Muscle of arm (tissue), 14 donors: ENCODE measurements at places on chromosomes 6 and 20. TPM values are rescaled to one million over a fixed set of nuclear protein-coding genes. Genes with fewer than 3 reads are reported as not detected.
A peak's percentile ranks its signal among the peaks of the same experiment; 100 is the strongest.

DNA sequence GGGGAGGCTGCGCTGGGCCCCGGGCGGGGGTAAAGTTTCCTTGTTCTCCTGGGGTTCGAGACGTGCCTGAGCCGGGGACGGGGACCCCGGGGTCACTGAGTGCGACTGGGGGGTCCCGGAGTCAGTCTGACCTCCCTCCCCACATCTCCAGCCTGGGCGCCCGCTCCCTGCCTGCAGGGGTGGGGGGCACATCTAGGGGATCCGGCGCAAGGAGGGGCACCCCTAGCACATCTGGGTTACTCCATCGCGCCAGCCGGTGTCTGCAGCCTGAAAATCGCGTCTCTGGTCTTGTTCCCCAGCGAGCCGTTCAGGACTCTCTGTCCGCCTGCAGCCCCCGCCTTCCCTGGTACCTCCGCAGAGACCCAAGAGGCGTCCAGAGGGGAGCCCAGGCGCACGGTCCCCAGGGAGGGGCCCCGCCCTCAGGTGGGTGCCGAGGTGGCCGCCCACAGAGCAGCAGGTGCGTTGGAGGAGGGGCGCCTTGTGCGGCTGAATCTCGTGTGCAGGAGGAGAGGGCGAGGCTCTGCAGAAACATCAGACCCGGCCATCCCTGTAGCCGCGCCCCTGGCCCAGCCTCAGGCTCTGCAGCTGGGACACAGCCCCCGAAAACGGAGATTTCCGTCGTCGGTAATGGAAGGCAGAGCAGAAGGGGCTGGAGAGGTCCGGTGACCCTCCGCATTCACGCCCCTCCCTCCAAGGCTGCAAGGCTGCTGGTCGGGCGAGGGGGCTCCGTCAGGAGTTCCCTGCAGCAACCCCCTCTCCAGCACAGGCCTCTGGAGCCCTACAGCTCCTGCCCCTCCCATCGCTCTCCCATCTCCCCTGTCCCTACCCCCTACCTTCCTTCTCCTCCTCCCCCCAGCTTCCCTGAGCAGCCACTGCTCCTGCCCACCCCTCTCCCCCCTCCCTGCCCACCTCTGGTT, 628 bp upstream of the CHRNA4 start:
- DNase-seq: no peak

GRCh38 chr6:113997116-113997515, 26.2 kb upstream of the HDAC2 start:
- no peak for DNase-seq

DNA sequence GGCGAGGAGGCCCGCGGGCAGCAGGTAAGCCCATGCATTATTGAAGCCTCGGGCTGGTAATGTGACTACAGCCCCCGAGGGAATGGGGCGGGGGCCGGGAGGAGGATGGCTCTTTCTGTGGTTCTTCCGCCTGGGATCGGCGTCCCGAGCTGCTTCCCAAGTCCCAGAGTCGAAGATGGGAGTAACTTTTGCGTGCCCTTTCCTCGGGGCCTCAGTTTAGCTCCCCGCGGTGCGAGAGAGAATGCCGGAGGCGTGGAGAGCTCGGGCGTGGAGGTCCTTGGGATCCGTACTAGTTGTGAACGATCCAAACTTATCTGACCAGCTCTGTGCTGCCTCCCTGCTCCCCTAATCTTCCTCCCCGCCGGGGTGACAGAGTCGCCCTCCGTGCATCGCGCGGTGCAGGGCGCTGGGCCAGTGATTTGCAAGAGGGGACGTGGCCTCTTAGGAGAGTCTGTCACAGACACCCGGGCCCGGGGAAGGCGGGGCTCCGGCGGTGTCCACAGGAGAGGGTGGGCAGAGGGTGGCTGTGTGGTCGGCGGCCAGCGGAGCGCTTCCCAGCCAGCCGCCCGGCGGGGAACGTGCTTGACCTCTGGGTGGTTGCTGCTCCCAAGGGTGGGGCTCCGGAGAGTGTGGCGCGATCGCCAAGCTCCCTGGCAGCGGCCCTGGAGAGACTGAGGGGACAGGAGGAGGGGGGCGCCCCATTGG, 815 bp downstream of the UTRN start:
- DNase-seq: peak; percentile 53

DNA sequence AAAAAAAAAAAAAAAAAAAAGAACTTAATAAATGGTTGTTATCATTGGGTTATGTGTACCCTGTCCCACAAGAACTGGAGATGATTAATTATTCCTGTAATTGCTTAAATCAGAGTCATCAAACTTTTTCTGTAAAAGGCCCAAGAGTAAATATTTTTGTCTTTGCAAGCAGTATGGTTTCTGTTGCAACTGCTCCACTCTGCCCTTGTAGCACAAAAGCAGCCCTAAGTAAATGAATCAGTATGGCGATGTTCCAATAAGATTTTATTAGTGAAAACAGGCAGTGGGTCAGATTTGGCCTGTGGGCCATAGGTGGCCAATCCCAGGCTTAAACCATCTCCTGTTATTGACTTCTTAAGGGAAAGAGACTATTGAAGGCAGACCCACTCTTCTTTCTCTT, 252.7 kb downstream of the TSHZ2 start:
- DNase-seq: no peak

The ZSCAN12 gene
- 4.4 TPM for polyA plus RNA-seq

The BPIFB1 gene
- not detected for polyA plus RNA-seq

GRCh38 chr6:119643876-119644275, 294.3 kb upstream of the MAN1A1 start:
- no peak for DNase-seq

- no peak for DNase-seq
Observed at GRCh38 chr6:44652547-44652946, 265.0 kb downstream of the CDC5L start.

The UTRN gene
- polyA plus RNA-seq: 67.5 TPM

The GPR63 gene
- 4.6 TPM for polyA plus RNA-seq

DNA sequence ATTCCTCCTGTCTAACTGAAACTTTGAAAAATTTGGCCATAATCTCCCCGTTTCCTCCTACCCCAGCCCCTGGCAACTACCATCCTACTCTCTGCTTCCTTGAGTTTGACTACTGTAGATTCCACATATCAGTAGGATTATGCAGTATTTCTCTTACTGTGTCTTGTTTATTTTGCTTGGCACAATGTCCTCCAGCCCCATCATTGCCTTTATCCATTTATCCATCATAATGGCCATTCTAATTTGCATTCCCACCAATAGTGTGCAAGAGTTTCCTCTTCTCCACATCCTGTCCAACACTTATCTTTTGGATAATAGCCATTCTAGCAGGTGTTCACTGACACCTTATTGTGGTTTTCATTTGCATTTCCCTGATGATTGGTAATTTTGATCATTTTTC, 202.3 kb downstream of the THBS2 start:
- no peak for DNase-seq

The BHLHE23 gene
- polyA plus RNA-seq: not detected

The TMEM170B gene
- polyA plus RNA-seq: 9.2 TPM

DNA sequence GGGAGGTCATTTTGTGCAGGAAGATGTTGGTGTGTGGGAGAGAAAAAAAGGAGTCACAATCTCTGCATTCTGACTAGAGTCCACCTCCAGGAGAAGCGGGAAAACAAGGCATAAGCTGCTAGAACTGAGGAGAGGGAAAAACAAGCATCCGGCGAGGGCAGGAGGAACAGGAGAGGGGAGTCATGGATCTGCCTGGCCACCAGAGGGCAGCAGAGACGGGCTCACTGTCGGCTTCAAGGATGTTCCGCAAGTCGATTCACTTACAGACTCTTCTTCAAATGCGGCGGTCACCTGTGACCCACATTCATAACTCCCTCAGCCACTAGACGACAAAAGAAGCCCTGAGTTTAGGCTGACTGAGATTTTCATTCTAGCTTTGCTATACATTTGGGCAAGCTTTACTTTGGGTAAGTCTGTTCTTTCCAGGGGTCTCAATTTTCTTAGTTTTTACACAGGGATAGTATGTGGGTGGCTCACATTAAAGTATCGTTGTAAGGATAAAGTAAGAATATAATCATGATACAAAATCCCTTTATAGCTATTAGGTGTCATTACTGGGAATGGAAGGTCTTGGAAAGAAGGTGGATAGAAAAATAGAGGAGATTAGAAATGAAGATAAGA, 6.6 kb upstream of the BTNL2 start:
- peak; percentile 78 for DNase-seq

The OTOR gene
- 0.24 TPM for polyA plus RNA-seq

DNA sequence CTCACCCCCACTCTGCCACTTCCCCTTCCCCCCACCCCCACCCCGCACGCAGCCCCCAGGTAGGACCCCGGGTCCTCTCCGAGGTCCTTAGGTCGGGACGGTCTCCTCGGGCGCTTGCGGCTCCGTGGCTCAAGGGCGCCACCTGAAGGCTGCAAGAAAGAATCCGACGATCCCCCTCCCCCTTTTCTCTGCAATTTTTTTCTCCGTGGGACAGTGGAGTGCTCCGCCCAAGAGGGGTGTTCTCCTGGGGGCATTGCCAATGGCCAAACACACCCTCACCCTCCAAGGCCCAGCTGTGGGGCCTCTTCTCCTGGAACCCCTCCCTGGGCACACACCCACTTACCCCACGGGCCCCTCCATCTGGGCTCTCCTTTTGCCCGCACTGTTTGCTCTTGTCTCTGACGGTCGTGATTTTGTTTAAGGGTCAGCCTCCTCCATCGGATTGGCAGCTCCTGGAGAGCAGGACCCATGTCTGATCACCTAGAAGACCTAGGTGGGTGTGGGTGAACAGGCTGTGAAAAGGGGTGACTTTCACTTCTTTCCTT, 1.1 kb upstream of the TMEM74B start:
- no peak for DNase-seq

The TREM2 gene
- polyA plus RNA-seq: 0.30 TPM

The RAET1L gene
- 0.16 TPM for polyA plus RNA-seq

The C4B gene
- not detected for polyA plus RNA-seq

DNA sequence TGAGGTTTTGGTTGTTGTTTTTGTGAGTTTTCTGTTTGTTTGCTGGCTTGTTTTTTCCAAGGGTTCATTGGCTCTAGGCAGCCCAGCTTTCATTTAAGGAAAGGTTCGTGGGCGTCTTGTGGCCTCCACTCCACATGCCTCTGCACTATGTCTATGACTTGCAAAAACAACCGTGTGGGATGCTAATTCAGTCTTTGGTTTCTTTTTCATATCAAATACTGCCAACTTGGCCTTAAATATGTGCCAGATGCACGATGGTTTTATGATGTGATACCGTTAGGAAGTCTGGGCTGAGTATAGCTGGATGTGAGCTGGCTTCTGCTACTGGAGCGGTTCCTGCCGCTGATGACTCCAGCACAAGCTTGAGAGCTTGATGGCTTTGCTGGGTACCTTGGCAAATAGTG, 96.3 kb downstream of the BMP2 start:
- DNase-seq: no peak

GRCh38 chr20:60203451-60203850, 245.2 kb downstream of the CDH26 start:
- no peak for DNase-seq

The HTR1B gene
- not detected for polyA plus RNA-seq

- DNase-seq: peak; percentile 93
Observed at GRCh38 chr6:30721198-30722024, 1.3 kb downstream of the TUBB start.

The DLK2 gene
- polyA plus RNA-seq: 1.7 TPM

DNA sequence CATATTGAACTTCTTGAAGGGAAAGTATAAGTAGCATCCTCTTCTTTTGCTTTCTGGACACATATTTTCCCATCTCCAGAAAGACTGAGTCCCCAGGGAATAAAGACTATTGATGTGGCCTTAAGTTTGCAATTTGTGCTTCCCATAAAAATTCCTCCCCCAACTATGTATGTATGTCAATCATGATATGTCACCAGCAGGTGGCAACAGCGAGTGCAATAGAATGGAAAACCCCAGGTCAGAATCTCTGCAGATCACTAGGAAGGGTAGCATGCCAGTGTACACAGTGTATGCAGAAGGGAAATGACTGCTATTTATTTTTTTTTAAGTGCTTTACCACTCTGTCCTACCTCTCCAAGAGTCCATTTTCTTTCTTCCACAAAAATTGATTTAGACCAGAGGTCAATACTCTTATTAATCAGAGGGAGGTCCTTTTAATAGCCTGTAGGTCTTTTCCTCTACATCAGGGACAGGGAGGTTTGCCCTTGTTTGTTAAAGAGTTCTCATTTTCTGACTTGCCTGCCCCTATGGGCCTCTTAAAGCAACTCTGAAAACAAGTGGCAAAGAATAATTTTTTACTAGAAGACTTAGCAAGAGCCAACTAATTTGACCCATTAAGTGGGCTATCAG, 61.4 kb downstream of the BMP2 start:
- DNase-seq: peak; percentile 57

The DUSP22 gene
- 28.4 TPM for polyA plus RNA-seq

The HDGFL1 gene
- not detected for polyA plus RNA-seq
